ENCODE measurements at places on chromosomes 6 and 20.

- DNase-seq: no peak
These were observed 209.7 kb downstream of the PREX1 start for GRCh38 chr20:48618052-48618451.

DNA sequence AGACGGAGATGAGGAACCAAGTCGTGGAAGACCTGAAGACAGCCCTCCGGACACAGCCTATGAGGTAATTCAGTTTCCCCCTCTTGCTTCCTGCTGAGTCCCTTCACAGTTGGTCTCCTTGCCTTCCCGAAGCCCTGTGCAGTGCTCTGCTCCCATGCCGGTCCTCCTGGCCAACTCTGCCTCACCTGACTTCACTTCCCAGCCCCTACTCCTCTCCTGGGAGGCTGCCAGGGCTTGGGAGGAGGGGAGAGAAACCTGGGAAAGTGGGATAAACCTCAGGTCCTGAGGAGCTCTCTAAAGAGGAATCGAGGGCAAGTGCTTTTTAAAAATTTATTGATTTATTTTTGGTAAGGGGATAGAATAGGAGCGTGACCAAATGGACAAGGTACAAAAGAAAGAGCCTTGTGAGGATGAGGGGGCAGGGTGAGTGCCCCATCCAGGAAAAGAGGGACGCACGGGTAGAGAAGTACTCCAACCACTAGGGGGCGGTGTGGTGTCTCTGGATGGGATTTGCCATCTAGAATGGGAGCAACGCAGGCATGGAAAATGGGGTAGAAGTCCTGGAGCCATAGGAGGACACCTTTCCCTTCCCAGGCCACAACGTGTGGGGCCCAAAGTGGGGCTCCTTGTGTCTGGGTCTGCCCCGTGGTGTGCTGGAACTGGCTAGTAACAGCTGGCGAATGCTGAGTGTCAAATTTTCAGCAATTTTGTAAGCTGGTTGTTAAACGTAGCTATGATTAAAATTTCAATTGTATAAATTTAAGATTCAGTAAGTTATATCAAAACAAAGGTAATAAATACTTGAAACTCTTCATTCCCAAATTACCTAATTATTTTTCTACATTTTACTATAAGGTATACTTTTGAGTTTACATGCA is 69.0 kb downstream of the MOCS1 start:
- no peak for DNase-seq

- no peak for DNase-seq
These were observed 249.7 kb downstream of the NKAIN2 start for GRCh38 chr6:124053315-124053714.

GRCh38 chr6:3410385-3411360 is 46.2 kb downstream of the SLC22A23 start:
- no peak for DNase-seq

DNA sequence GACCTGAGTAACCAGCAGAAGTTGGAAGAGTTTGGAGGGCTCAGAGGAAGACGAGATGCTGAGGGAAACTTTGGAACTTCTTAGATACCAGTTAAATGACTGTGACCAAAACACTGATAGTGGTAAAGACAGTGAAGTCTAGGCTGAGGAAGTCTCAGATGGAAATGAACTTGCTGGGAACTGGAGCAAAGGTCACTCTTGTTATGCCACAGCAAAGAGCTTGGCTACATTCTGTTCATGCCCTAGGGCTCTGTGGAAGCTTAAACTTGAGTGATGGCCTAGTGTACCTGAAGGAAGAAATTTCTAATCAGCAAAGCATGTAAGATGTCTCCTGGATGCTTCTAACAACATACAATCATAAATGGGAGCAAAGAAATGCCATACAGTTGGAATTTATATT is 24.7 kb downstream of the WDR27 start:
- DNase-seq: no peak

- DNase-seq: peak; percentile 31
These were observed 79.6 kb downstream of the IPCEF1 start for GRCh38 chr6:154276810-154277628.

- DNase-seq: no peak
These were observed 69.5 kb downstream of the LCA5 start for GRCh38 chr6:79467716-79468115.

GRCh38 chr6:113923526-113923925 is 47.4 kb downstream of the HDAC2 start:
- DNase-seq: no peak

DNA sequence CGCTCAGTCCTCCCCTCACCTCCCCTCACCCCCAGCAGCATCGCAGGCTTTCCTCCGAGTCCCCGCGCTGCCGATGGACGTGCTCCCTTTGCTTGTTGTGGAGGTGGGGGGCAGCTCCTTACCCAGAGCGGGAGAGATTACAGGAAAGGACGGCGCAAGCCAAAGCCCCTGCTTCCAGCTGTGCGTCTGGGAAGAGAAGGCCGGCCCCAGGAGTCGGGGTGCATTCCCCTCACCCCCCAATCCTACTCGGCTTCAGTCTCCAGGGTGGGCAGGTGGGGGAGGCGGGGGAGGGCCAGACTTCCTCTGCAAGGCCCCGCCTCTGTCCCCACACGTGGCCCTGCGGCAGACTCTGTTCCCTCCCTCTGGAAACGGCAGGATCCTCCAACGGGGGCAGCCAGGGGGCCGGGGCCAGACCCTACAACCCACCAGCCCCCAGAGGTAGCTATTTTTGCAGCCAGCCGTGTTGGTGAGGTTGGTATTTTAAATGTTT is 43.6 kb downstream of the NTSR1 start:
- no peak for DNase-seq

DNA sequence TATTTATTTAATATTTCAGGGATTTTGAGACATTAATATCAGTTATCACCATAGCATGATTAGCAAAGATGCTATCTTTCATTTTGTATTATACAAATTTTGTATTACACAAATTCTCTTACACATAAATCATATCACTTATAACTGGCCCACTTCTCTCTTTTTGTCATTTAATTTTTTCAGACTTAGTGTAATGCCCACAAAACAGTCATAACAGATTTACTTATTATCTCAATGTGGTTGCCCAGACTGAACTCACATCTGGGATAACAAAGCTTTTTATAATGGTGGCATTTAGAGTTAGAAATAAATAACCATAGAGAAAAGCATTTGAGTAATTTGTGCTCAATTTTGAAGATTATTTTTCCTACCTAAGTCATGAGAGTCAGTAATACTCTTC is 148.3 kb downstream of the TFAP2B start:
- DNase-seq: no peak

GRCh38 chr6:22043284-22043962 is 253.4 kb downstream of the PRL start:
- DNase-seq: no peak

DNA sequence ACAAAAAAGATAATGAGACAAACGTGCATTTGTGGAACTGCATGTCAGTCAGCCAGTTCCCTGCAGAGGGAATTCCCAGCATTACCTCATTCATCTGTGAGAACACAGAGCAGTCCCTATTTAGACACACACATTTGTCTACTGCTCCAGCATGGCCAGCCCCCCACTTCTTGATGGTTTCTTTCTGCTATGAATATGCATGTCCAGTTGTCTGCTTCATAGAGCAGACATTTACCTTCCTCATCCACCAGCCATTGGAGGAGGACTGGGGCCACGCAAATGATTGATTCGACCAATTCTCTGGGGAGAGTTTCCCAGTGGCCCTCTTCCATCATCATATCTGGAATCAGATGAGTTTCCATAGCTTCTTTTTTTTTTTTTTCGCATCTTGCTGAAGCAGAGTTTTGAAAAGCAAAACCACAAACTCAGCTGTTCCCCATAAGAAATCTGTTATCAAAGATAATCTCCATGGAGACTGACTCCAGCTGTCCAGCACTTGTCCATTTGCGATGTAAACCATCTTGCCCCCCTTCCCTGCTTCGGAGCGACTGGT is 11.8 kb downstream of the ENPP1 start:
- no peak for DNase-seq

- DNase-seq: no peak
These were observed 46.8 kb downstream of the PLN start for GRCh38 chr6:118594877-118595276.

DNA sequence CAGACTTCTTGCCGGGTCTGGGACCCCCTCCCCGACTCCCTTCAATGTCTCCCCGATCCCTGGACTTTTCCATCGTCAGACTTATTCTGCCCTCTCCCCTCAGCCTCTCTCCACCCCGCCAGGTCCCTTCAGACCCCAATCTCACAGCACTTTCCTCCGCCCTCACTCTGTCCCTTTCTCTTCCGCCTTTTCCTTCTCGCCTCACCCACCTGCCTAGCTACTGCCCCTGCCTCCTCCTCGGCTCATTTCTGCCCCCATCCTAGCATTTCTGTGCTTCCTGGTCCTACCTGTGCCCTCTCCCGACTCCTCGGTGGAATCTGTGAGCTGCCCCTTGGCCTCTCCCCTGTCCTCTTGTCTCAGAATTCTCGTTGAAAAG is 616 bp downstream of the CHMP4B start:
- DNase-seq: no peak

DNA sequence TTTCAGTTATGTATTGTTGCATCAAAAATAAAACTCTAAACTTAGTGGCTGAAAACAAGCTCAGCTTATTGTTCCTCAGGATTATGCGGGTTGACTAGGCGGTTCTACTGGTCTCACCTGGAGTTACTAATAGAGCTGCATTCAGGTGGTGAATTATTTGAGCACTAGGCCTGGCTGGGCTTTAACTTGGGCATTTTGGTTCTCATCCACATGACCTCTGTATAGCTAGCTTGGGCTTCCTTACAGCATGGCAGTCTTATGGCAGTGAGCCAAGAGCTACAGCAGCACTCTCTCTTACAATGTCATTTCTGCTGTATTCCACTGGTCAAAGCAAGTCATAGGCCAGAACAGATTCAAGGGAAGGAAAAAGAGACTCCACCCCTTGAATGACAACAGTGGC is 1.6 kb downstream of the PGBD1 start:
- DNase-seq: no peak

Measured in NCI-H2081 treated with DMSO at 0.1 percent for 48 hours (cell line).